Tongue (tissue), 3 donors: ENCODE measurements at places on chromosomes 12 and 14.

- no peak for DNase-seq
These were observed at the start of gene LRRC74A for GRCh38 chr14:76826122-76826521. Gene LRRC74A, plus strand, starts transcription at chr14:76826408. Its CDS starts 290 bp downstream, at chr14:76826698.

GRCh38 chr14:52937306-52937705 lies 13.5 kb downstream of the FERMT2 start:
- no peak for DNase-seq

- no peak for DNase-seq
These were observed 127.9 kb downstream of the EFCAB11 start for GRCh38 chr14:89826596-89826995.

DNA sequence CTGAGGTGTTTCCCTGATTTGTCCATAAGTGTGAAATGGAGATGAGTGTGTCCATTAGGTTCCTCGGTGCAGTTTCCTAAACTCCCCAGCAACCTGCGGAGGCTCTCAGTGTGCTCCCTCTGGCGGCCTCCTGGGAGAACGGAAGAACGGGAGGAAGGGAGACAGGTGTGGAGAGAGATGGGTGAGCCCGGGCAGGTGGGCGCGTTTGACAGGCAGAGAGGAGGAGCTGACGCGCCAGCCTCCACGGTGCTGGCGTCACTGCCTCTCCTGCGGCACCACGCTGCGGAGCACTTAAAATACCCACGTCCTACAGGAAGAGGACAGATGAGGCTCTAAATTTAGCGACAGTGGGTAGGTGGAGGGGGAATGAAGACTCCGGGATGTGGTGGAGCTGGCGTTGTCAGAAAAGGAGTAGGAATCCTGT lies 26.8 kb upstream of the PEX5 start:
- peak; percentile 60 for DNase-seq

- DNase-seq: peak; percentile 89
These were observed 26.0 kb downstream of the LRP6 start for GRCh38 chr12:12240662-12241340.

DNA sequence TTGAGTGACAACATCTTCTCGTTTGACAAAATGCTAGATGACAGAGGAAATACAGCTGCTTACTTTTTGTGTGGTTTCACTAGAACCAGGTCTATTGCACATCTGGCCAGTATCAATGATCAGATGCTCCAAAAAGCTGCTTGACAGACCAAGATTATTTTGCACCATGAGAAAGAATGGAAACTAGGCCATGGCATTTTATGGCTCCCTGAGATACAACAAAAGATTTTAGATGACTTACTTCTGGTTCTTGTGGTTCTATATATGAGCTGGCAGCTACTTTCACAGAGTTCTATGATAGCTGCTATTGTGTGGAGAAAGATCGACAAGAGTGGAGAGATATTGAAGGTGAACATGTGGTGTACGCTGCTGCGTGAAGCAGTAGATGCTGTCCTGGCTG lies 25.9 kb upstream of the PPFIBP1 start:
- no peak for DNase-seq

- DNase-seq: peak; percentile 83
These were observed 21.4 kb downstream of the ABCB9 start for GRCh38 chr12:122944605-122945592.

GRCh38 chr14:36315159-36315853 lies 5.1 kb downstream of the MBIP start:
- DNase-seq: no peak

DNA sequence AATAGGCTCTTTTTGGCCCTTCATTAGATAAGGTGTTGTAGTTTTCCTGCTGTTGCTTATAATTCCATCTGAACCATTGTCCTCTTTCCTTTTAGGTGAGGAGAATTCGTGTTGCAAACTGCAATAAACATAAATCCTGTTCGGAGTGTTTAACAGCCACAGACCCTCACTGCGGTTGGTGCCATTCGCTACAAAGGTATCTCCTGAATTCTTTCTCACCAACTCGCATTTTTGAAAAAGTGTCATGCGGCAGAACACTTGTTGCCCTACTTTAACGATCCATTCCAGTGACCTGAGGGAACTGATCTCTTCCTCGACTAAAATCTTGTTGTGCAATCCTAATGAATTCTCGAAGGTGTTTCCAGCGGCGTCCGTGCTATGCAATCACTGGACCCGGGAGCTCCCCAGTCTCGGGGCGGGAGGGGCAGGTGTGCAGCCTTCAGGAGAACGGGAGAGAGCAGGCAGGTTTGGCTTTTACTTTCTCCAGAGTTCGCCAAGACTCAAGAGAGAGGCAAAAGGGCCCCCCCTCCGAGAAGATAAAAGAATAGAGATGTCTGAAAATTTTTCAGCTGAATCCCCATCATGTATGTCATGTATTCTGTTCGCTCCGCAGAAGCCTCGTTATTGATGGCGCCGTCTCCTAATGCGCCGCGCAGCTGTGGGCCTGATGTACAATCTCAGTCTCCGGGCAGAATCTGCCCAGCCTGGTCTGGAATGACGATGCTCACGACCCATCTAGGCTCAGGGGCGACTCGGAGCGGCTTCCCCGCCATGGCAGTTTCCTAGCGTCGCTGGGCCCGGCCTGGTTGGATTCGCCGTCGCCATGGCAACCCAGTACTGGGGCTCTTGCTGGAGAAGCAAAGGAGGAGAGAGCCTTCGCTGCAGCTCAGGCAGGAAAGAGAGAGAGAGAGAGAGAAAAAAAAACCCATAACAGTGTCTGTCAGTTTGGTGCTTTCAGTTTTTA lies 38.2 kb downstream of the PLXNC1 start:
- peak; percentile 70 for DNase-seq

DNA sequence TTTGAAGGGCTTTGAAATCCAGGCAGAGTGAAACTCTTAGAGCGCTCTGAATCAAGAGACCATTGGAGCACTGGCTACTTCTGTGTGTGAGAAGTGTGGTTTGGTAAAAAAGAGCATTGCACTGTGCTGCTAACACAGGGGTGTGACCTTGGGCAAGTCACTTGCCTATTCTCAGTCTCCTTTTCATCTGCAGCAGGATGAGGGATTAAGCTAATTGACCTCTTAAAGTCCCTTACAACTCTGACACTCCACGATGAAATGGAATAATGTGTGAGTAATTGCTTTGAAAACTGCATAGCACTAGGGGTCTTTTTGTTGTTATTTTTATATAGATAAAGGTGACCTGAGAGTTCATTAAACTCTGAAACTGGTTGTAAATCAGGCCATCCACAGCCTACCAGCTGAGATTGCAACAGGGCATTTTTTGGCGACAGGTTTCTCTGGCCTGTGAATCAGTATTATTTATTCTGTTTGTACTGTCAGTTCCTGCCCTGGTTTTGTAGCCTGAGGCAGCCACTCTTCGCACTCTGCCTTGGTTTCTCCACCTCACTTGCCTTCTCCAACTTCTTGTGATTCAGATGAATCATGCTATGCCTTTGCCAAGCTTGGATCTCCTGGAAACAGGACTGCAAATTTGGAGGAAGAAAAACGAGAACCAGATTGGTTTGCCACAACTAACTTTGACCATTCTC lies 159.9 kb upstream of the PARP11 start:
- no peak for DNase-seq

GRCh38 chr12:94053676-94054075 lies 94.7 kb upstream of the PLXNC1 start:
- no peak for DNase-seq

GRCh38 chr12:96036765-96037455 lies 1.5 kb upstream of the LTA4H start:
- DNase-seq: no peak

- DNase-seq: no peak
These were observed 66.8 kb upstream of the RFLNA start for GRCh38 chr12:124227951-124228711.

DNA sequence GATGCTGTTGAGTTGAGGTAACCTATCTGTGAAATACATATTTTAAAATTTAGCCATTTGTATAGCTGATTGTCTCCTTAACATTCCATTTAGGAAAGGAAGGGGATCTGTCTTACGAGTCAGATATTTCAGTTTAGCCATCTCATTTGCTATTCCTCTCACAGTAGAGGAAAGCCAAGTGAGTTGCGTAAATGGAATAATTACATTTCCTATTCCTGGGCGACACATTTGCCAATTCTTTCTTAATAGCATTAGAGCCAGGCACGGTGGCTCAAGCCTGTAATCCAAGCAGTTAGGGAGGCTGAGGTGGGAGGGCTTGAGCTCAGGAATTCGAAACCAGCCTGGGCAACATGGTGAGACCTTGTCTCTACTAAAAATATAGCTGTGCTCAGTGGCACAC lies 116.3 kb downstream of the TMX1 start:
- DNase-seq: no peak

GRCh38 chr14:74204491-74204890 lies 34.8 kb upstream of the VSX2 start:
- DNase-seq: no peak

DNA sequence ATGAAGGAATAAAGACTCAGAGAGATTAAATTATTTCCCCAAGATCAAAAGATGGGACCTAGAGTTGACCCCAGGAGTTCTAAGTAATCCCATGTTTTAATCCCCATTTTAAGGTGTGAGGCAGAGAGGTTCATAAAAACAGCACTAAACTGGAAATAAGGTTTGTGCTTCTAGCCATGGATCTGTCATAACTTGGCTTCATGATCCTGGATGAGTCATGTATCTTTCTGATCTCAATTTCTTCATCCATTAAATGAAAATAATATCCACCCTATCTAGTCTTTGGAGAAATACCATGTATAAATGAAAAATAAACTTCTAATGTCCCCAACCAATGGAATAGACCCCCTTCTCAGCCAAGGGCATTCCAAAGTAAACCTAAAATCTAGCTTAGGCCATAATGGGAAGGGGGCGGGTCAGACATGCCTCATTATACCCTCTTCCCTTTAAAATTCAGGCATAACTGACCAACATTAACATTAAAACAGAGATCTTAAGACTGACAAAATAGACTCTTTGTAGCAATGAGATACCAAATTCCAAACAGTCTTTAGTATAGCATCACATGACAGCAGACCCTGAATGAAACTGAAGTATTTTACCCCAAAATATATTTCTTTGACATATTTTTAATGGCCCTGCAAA lies 47.8 kb downstream of the SLC41A2 start:
- no peak for DNase-seq

- DNase-seq: no peak
These were observed 35.1 kb downstream of the MYL2 start for GRCh38 chr12:110885152-110885840.

DNA sequence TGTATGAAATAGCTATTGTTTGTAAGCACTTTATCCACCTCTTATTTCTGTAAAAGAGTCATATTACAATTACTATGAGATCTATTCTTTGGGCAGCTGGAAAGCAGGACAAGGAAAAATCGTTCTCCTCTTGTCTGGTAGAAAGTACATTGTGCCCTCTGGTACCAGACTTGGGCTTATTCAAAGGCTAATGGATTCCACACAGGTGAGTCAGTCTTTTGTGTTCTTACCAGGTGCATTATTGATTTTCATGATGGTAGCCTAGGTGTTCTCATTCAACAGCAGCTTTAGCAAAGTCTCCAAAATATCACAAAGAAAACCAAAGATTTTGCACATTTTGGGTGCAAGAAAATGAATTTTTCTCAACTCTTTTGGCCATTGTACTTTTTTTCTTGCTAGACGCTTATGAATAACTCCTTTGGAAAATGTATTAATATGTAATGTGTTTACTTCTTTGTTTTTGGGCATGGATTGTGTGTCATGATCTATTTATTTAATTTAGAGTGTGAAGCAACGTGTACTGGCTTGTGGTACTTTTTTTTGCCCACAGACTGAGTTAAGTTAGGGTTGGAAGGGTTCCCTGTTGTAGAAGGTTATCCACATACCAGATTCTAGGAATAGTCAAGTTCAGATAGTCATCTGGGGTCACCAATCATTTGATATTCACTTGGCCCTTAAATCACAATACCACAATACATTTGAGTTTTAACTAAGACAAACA lies 26.2 kb downstream of the MNAT1 start:
- DNase-seq: no peak

- DNase-seq: no peak
These were observed 74.4 kb downstream of the PRKD1 start for GRCh38 chr14:29853272-29853671.

DNA sequence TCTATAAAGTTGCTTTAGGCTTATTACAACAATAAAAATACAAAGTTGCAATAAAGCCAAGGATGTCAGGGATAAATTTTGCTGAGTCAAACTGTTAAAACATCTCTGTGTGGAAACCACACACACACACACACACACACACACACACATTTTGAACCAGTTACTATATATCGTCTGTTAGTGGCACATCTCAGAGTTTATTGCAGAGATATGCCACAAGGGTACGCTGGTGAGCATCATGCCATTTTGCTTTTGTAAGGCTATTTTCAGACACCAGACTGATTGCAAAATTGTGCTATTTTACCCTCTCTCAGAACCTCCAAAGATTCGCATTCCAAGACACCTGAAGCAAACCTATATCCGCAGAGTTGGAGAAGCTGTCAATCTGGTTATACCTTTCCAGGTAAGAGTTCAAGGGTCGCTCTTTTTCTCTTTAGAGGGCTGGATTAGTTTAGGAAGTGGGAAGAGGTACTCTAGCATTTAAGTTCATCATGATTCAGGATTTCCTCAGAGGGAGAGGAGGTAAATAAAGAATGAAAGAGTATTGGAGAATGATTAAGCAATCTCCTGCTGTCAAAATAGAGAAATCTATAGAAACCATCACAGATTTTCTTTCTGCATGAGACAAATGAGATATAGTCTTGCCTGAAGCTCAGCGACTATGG lies 27.3 kb upstream of the CHPT1 start:
- peak; percentile 32 for DNase-seq

DNA sequence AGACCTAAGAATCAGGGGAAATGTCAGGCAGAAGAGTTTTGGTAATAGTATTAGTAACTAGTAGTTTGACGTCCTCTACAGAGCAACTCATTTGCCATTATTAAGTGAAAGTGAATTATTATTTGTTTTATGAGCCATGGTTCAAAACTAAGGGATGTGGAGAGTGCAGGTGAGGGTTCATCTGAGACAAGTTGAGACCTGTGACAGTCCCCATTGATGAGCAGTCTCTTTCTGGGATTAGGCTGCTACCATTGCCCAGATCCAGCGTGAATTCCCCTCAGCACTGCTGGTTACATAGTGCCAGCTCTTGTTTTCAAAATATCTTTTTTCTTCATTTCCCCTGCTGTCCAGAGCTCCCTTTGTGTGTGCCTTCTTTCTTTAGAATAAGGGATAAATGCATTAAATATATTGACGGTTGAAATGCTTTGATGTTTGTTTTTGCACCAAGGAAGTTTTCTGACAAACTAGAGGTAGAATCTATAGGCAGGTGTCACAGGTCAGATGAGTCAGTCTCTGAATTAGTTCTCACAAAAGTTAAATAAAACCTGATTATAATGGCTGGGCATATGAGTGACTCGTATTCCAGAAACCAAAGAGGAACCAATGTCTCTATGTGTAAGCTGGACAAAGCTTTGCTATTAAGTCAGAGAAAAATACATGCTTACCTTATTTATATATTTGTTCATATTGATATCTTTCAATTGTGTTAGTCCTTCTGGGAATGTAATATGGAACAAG lies 381.4 kb downstream of the TMEM117 start:
- DNase-seq: no peak
